NCI-H226 (cell line): ENCODE measurements at places on chromosomes 5 and 9.

DNA sequence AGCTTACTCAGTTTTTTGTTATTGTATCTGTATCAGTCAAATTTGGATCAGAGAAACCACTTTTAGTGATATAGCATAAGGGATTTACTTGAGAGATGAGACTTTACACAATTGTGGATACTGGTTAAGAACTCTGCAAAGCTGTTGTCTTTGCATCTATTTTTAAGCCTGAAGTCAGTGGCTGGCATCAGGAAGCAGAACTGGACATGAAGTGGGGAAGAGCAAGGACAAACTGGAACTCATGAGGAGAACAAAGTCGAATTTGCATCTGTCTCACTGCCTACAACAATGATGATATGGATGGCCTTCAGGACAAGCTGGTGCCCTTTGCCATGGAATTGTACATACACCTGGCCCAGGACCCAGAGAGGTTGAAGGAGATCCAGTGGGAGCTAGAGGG is 15.8 kb upstream of the MYORG start:
- DNase-seq = no peak

GRCh38 chr9:89953824-89954615 is 349.2 kb downstream of the GADD45G start:
- no peak for DNase-seq

DNA sequence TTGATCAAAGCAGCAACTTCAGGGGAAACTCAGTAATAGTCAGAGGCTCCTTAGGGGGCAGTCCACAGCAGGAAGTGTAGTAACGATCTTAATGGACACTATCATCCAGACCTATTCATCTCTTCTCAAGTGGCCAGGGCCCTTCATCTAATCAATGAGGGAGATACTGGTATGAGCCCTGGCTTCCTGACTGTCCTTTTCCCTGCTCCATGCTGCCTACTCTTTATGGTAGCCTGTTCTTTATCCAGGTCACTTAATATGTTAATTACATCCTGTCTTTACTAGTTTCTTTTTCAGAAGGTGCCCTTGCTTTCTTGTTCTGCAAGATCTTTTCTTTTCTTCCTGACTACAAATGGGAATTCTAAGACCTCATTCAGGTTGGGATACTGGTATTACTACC is 197.1 kb downstream of the CAVIN4 start:
- DNase-seq = no peak

GRCh38 chr5:31757806-31758205 is 118.9 kb downstream of the PDZD2 start:
- DNase-seq = no peak

- no peak for DNase-seq
These were observed 1695.4 kb upstream of the WWC1 start for GRCh38 chr5:166596043-166596442.

GRCh38 chr9:130432796-130433167 is 12.0 kb upstream of the ASS1 start:
- no peak for DNase-seq
